ENCODE measurements at places on chromosomes 5 and 9.

GRCh38 chr5:135095871-135096270 is 61.8 kb upstream of the PITX1 start:
- no peak for DNase-seq

DNA sequence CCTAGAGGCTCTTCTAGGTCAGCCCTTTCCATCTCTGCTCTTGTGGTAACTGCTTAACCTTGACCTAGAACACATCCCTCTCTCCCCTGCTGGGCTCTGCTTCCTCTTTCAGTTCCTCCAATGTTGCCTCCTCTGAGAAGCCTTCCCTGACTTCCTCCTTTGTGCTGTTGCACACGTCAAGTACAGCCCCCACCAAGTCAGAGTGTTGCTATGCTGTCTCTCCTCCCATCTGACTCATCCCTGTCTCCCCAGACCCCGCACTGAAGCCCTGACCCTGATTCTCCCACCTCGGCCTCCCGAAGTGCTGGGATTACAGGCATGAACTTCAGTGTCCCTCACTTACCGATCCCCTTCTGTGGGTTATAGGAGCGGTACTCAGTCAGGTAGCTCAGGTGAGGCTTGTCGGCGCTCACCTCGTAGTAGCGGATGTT is 10.4 kb upstream of the TRIM14 start:
- DNase-seq: no peak

DNA sequence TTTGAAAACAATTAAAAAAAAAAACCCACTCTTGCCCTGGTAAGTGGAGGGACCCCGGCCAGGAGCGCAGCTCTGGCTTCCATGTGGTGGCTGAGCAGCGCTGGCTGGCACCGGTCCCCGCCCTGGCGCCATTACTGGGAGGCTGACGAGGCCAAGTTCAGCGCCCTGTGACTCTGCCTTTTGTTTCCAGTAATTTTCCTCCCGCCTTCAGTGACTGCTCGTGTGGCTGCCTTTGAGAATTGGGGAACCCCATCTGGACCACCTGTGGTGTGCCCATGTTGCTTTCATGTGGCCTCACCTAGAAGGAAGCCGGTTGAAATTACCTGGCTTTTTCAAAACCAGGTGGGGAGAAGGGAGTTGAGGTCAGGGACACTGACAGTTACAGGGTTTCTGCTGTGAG is 136.1 kb downstream of the GAPVD1 start:
- no peak for DNase-seq

- no peak for DNase-seq
Measured at GRCh38 chr5:55177078-55177477, 4.1 kb upstream of the CDC20B start.

GRCh38 chr9:104027295-104027694 is 66.8 kb upstream of the SMC2 start:
- no peak for DNase-seq

- DNase-seq: no peak
Measured at GRCh38 chr9:116377179-116377798, 223.7 kb downstream of the PAPPA start.

DNA sequence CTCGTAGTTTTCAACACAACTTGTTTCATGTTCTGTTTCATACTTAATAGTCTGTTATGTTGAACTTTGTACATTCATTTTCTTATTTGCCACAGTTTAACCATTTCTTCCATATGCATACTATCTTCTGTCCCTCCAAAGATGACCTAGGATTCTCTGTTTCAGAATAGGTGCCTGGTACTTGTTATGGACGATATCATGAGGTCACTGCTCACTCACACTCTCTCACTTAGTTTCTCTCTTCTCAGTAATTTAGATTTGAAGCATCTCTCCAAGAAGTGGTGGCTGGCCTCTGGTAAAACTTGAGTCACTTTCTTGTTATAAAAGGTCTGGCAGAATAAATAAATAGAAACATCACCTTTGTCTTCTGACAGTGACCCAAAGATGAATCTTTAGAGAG is 28.4 kb downstream of the FBXO38 start:
- no peak for DNase-seq

- no peak for DNase-seq
Measured at GRCh38 chr9:77183581-77183980, 6.2 kb downstream of the VPS13A start.

- no peak for DNase-seq
Measured at GRCh38 chr5:78526049-78526525, 122.5 kb downstream of the LHFPL2 start.

DNA sequence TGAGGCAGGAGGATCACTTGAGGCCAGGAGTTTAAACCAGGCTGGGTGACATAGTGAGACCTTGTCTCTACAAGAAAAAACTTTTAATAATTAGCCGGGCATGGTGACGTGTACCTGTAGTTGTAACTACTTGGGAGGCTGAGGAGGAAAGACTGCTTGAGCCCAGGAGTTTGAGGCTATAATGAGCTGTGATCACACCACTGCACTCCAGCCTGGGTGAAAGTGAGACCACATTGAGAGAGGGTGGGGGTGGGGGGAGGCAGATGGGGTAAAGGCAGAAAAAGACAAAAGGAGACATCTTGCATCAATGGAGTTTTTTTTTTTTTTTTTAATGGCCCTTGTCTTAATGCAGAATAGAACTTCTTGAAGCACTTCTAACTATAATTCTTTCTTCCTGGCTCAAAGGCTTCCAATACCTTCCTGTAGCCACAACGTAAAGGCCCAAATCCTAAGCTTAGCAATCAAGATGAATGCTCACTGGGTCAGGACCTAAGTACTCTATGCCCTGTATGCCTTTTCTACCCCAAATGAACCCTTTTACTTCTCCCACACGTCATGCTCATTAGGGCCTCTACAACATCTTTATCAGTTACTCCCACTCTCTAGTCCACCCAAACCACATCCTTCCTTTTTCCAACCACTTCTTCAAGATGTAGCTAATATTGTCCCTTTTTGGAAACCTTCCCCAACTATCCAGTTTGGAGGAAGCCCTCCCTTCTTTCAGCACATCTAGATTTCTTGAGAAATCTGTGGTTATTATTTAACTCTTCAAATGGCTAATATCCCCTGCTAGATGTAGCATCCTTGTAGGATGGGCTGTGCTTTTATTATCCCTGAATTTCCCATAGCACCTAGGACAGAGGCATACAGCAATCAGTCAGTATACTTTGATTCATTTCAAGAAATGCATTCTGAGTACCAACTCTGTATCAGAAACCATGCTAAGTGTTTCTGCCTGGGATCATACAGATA is 40.8 kb downstream of the CSF2 start:
- no peak for DNase-seq

DNA sequence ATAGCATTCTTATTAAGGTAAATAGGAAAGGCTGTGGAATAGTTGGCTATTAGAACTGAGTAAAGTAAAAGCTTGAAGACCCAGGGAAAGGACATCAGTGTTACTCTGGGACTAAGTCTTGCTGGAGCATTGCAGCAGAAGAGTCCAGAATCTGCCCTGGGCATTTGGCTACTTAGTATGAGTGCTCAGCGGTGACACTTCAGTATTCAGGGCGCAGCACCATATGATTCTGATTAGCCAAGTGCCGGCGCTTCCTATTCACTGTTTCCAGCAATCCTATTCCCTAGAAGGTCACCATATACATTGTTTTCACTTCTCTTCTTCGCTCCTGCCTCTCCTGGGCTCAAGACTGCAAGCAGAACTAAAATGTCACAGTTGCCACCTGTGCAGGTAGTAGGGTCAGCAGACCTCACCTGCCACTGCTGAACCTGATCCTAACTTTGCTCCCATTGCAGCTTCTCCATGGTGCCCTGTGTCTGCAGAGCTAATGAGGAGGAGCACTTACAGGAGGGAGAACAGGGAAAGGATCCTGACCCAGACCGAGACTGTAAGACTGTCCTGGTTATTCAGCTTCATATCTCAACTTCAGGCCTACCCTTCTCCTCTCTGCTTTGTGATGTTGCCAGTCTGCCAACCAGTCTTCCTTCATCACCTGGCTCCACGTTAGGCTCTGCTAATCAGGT is 313.6 kb upstream of the PIK3R1 start:
- no peak for DNase-seq

DNA sequence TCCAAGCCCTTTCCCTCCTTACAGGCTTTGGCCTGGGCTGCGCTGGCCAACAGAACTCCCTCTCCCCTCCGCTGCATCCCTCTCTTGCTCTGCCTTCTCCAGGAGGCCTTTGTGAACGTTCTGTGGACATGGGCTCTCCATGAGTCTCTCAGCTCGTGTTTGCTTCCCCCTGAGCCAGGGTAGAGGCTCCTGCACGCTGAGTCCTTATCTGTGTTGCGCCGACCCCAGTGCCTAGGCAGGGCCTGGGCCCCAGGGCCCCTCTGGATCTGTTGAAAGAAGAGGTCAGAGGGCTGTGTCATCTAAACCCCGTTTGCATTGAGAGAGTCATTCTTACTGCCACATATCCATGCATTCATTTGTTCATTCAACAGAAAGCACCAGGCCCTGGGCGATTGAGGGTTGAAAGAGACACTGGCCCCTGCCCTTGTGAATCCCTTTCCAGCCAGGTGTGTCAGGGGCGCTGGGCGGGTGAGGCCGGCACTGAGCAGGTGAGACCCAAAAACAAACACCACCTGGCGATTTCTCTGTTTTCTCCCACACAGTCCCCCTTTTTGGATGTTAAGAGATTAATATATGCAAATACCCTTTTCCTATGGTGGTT is 111.2 kb upstream of the IER5L start:
- peak; percentile 17 for DNase-seq

- DNase-seq: no peak
Measured at GRCh38 chr5:78920604-78921003, 64.5 kb downstream of the ARSB start.

- no peak for DNase-seq
Measured at GRCh38 chr9:114484854-114485443, 20.3 kb downstream of the WHRN start.

DNA sequence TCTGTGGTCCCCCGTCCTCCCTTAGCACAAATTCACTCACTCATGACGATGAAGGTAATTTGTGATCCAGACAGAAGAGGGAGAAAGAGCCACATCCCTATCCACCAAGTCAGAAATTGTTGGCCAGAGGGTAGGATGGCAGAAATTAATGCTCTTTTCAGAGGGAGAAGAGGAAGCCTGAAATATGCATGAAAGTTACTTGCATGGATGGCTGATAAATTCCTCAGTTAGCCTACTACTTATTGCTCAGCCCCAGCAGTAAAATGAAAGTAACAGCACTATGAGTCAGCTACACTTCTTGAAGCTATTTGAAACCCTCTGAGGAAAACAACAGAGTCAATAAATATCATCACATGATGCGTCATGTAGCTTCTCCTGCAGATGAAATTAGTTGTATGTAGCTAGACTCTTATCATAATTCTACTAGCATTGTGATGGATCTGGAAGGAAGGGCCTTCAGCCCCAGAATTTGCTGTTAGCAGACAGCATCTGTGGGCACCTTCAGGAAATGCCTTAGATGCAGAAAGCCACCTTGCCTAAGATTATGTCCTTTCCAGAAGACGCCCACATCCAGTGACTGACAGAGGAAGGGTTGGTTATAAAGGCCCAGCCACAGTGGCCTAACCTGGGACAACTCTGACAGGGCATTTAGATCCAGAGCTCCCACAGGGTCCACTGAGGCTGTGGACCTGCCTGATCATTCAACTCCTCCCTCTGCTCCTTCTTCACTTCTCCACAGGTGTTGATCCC is 81.2 kb upstream of the CCDC112 start:
- no peak for DNase-seq

GRCh38 chr9:20321423-20322082 is 300.7 kb downstream of the MLLT3 start:
- no peak for DNase-seq

- DNase-seq: no peak
Measured at GRCh38 chr9:114218264-114219120, 63.2 kb downstream of the COL27A1 start.

- no peak for DNase-seq
Measured at GRCh38 chr9:15386465-15386864, 36.2 kb upstream of the SNAPC3 start.

GRCh38 chr9:123225995-123226394 is 42.4 kb downstream of the STRBP start:
- no peak for DNase-seq

DNA sequence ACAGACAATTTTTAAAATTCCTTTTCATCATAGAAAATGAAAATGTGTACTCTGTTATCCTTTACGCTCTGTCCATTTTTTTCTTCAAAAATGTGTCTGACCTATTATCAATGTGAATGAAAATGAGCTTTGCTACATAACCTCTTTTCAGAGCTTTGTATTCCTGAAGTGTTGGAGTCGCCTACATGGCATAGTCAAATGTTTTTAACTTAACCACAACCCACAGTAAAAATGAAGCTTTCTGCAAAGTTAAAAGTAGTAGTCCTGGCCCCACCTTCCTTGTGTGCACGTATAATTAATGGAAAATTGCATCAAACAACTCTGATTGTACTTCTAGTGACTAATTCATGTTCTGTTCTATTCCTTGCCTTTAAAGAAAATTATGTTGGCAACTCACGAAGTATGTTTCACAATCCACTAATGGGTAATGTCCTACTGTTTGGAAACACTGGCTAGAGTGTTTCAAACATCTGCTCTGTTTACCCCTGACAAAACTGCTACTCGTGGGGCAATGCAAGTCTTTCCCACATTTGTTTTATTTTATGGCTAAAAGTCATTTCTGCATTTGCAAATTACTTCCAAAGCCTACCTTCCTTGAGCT is 18.6 kb upstream of the PSAT1 start:
- no peak for DNase-seq

DNA sequence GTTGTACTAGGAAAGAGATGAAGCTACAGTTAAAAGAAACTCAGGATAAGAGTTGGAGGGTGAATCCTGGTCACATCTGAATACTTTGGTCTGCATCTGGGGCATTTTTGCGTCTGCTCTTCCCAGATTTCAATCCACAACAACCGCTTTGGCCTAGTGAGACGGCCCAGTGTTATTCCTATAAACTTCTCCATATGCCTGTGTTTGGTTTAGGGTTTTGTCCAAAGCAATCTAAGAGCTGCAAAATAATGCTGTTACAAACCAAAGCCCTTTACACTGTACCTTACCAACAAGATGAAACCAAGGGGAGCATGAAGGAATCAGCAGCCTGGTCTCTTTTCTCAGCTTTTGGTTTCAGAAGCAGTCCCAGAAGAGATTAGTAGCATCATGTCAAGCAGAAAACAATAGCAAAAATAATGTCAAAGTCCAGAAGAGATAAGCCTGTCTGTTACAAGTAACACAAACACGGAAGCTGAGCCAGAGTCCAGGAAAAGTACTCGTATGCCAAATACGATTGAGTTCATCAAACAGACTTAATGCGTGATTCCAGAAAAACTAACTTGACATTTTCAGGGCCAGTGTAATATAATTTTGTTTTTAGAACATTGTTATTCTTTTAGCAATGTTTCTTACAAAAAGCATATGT is 379.9 kb upstream of the ACO1 start:
- DNase-seq: no peak

DNA sequence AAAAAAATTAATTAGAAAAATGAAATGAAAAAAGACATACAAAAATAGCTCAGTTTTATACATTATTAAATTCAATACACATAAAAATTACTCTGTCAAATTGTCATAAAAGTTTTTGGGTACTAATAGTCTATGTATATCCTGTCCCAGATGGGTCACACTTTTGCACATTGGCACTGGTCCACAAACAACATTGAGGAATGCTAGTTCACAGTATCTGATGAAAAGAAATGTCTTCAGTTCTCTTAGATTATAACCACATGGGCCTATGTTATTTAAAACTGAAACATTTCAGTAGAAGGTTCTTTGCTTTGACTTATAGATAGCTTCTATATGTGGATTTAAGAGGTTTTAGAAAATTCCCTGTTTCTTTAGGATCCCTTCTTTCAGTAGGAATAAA is 39.8 kb downstream of the LNPEP start:
- DNase-seq: no peak

GRCh38 chr5:34007201-34007620 is 639 bp downstream of the AMACR start:
- no peak for DNase-seq

- no peak for DNase-seq
Measured at GRCh38 chr5:6750142-6750840, 37.1 kb downstream of the TENT4A start.

- no peak for DNase-seq
Measured at GRCh38 chr9:84140535-84141101, 160.0 kb downstream of the RMI1 start.
